ENCODE measurements at places on chromosomes 1 and 21.

DNA sequence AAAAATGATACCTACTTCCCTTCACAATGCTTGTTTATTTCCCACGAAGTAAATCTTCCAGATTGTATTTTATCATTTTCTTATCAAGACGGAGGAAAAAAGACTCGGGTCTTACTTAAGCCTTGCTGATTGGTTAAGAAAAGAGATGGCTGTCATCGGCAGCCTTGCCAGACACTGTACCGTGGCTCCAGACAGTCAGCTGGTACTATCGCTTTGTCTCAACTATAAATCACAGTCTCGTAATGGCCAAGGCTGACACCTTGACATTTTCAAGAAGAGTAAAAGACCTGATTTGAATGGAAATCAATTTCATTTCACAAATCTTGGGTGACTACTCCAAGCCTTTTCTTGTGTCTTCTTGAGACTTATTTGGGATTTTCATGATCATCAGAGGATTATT, 868.0 kb downstream of the USP25 start:
- DNase-seq, result no peak

- no peak for DNase-seq
Measured at GRCh38 chr21:35005560-35006224, 43.4 kb downstream of the RUNX1 start.

DNA sequence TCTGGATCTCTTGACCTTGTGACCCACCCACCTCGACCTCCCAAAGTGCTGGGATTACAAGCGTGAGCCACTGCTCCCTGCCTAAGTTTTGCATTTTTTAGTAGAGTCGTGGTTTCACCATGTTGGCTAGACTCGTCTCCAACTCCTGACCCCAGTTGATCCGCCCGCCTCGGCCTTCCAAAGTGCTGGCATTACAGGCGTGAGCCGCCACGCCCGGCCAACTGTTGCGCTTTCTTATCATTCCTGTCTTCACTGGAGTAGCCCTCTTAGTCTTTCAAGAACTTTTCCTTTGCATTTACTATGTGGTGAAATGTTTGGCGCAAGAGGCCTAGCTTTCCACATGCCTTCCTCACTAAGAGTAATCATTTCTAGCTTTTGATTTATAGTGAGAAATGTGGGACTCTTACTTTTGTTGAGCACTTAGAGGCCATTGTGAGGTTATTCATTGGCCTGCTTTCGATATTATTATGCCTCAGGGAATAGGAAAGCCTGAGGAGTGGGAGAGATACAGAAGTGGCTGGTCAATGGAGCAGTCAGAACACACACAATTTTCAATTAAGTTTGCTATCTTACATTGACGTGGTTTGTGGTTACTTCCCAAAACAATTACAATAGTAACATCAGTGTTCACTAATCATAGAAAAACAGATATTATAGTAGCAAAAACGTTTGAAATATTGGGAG, 111.0 kb downstream of the ZMYM4 start:
- no peak for DNase-seq

GRCh38 chr21:26513212-26513611, 59.9 kb downstream of the CYYR1 start:
- no peak for DNase-seq

- DNase-seq, result no peak
Measured at GRCh38 chr21:32356874-32357395, 35.9 kb downstream of the URB1 start.

DNA sequence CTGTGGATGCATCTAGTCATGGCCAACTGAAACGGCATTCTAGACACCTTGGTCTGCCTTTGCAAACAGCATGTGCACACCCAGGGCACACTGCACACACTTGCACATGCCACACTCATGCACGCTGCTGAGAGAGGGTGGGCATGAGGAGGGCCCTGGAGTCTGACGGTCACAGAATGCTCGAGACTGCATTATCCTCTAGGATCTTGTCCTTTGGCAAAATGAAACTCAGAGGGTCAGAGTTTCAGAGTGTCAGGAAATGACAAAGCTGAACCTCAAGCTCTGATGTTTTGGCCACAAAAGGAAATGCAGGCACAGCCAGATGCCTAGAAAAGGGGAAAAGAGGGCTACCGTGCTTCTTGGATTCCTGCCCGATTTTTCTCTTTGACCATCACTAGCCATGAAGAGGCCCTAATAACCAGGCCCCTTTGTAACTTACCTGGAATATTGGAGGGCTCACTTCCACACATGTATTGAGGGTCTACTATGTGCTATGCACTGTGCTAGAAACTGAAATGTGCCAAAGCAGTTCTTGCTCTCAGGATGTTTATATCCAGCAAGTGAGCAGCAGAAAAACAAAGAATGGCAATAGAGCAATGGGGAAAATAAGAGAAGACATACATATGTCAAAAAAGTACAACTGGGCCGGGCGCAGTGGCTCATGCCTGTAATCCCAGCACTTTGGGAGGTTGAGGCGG, 65.4 kb downstream of the TOMM20 start:
- no peak for DNase-seq

DNA sequence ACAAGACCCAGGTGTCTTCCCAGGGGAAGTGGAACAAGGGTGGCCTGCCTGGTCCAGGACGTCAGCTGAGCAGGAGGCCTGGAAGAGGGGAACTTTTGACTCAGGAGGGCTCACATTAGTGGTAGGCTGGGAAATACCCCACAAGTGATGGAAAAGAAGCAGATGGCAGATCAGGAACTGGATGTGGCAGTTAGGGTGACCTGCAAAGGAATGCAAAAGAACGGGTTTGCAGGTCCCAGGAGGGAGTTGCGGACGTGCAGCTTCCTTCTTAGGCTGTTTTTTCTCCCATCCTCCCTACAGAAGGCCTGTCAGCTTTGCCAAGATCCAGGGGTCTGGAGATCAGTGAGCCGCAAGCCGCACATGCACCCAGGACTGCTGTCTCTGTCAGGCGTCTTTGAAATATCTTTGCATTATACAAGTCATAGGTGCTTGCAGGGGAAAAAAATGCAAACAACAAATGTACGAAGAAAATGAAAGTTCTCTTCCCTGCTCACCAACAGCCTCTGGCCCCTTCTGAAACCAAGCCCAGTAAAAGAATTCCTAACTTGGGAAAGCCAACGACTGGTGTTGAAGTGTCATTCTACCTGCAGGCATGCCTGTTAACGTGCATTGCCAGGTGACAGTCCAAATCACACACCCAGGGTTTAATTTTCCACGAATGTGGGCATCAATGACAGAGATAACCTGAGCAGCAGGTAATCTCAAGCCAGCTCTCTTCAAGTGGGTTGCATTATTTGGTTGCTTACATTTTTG, 34.4 kb downstream of the NENF start:
- no peak for DNase-seq

DNA sequence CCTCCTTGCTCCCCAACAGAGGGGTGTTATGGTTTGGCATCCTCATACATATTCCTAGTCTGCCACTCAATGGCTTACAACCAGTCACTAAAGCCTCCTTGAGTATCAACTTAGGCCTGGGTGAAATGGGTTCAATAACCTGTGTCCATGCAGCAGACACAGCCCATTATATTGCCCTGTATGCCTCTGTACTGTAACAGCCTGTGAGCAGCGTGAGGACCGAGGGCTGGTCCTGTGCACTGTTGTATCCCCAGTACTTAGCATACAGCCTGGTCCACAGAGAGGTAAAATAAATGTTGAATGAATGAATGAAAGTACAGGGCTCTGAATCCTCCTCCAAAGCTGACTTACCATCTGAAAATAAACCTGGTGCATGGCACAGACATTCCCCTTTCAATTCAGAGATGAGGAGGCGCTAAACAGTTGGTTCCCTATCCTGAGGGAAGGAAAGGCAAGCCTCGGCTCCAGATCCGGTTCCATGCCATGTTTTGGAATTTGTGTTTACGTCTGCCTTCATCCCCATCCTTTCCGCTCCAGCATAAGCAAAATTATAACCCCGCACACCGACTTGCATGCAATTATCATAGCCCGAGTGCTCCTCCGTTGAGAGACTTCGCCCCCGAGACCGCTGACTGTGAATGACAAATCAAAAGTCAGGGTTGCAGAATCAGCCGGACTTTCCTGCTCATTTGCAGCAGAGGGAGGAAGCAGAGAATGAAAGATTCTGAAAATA, 45.0 kb upstream of the DNAJC6 start:
- DNase-seq, result no peak

- DNase-seq, result no peak
Measured at GRCh38 chr21:43873673-43874072, 8.7 kb downstream of the AGPAT3 start.

- no peak for DNase-seq
Measured at GRCh38 chr1:224782281-224783000, 147.0 kb upstream of the DNAH14 start.
